Stimulated activated CD8-positive, alpha-beta memory T cell treated with anti-CD3 and anti-CD28 coated beads, Interleukin-7, amount 100 ng/mL, for 4 hours (primary cell): ENCODE measurements at places on chromosomes 11 and 22.

DNA sequence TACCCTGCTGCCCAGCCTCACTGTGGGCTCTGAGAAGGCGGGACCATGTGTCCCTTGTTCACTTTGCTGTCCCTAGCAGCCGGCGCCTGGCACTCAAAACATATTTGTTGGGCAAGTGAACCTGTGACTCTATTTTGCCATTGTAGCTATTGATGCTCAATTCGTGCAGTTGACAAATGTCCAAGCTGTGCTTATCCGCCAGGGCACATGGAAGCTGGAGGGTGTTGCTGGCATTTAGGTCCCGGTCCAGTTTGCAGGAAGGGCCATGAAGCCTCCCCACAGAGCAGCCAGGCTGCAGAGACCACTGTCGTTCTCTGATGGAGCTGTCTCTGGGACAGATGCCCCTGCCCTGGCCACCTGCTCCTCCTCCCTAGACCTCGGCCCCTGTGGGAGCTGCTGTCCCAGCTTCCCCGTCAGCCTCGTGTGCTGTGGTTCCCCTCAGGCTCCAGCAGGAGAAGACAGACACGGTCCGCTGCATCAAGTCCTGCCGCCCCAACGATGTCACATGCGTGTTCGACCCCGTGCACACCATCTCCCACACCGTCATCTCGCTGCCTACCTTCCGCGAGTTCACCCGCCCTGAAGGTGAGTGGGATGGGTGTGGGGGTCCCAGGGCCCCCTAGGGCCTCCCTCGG, 71.5 kb downstream of the FBLN1 start:
- no peak for DNase-seq

- DNase-seq: no peak
These were observed 9.6 kb downstream of the CARS1 start for GRCh38 chr11:3047637-3048036.

DNA sequence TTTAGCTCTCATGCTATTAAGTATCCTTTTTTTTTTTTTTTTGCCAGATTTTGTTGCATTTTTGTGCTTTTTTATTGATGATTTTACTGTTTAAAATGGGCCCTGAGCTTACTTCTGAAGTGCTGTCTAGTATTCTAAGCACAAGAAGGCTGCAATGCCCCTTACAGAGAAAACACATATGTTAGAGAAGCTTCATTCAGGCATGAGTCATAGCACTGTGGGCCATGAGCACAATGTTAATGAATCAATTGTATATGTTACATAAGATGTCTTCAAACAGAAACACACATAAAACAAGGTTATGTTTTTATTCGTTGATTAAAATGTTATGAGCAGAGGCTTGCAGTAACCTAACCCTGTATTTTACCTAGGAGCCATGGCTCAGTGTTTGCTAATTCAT, 117.8 kb upstream of the C11orf87 start:
- DNase-seq: no peak

GRCh38 chr11:86575208-86575855, 97.1 kb downstream of the ME3 start:
- no peak for DNase-seq

GRCh38 chr11:46295312-46296058, 18.0 kb downstream of the CREB3L1 start:
- peak; percentile 61 for DNase-seq

- no peak for DNase-seq
These were observed 16.8 kb upstream of the GLYATL1 start for GRCh38 chr11:58922479-58922878.

DNA sequence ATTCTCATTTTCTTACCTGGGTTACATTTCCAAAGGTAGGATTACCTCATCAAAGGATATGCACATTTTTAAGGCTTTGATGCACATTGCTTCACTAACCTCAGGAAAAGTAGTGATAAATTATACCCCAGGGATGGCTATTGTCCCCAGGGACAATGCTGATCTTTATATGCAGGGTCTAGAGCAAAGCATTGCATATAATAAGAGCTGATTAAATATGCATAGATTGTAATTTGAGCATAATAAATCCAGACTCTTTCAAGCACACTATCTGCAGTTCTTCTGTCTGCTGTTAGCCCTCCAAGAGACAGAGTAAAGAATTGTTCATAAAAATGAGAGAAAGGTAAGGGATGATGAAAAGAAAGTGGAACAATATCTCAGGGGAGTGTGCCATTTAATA, 57.3 kb upstream of the SYT13 start:
- no peak for DNase-seq

DNA sequence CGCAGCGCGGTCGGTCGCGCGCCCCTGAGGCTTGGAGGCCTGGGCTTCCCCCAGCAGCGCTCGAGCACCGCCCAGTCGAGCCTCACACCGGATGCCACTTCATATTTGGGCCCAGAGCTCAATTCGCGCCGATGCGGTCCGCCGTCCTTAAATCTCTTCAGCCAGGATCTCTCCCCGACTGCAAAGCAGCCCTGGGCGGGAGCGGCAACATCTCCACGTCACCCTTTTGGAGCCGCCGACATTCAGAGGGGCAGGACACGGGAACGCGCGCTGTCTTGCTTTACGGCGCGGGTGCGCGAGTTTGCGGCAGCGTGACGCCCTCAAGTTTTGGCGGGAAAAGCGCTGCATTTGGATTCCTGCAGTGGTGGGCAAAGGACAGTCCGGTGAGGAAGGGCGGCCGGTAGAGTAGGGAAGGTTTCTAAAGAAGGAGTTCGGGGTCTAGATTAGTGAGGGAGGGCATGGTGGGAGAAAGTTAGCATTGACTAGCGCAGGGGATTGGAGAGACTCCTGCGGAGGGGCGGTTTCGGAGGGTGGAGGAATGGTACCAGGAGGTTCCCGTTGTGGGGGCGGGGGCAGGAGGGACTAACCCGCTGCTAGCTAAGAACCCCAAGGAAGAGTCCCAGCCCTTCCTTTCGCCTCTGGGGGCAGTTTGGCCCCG, 796 bp downstream of the CHEK1 start:
- DNase-seq: peak; percentile 73
